ENCODE measurements at places on chromosomes 5 and 9.

- peak; percentile 32 for DNase-seq
Observed at GRCh38 chr9:87684627-87685219, 41.2 kb upstream of the CTSL start.

- no peak for DNase-seq
Observed at GRCh38 chr5:113809626-113810025, 296.1 kb downstream of the YTHDC2 start.

- peak; percentile 13 for DNase-seq
Observed at GRCh38 chr5:151719228-151720000, 32.7 kb upstream of the SPARC start.

DNA sequence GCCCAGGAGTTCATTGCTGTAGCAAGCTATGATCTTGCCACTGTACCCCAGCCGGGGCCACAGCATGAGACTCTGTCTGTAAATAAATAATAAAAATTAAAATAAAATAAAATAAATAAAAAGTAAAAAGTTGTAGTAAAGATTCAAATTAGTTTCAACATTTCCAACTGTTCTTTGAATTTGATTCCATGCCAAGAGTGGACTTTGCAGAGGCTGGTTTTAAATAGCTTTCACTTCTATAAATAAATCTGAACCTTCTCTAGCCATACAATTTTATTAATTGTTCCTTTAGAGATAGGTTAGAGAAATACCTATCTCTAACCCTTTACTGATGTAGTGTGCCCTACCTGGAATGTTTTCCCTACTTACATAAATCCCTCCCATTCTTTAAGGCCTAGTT is 129.7 kb upstream of the SLIT3 start:
- no peak for DNase-seq

- DNase-seq = no peak
Observed at GRCh38 chr9:77455312-77455927, 192.7 kb downstream of the GNA14 start.

DNA sequence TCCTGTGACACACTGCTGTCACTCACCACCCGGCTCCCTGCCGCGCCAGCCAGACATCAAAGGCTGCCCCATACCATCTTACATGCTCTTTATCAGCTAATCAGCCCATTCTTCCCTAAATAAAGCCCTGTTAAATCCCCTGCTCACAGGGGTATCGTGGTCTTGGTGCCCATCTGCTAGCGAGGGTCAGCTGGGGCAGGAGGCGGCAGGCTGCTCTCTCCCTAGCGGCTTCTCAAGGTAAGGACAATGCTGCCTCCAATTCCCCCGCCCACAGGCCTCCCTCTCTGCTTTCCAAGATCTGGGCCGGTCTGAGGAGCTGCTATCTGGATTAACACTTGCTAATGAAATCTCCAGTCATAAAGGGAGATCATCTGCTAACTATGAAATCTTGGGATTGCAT is 26.8 kb downstream of the BARHL1 start:
- no peak for DNase-seq

- no peak for DNase-seq
Observed at GRCh38 chr9:115198001-115198400, 80.0 kb upstream of the TNC start.

GRCh38 chr5:54653956-54654614 is 136.5 kb downstream of the SNX18 start:
- no peak for DNase-seq

- DNase-seq = no peak
Observed at GRCh38 chr5:35438786-35439185, 178.9 kb upstream of the SPEF2 start.

Data from hippocampal formation (tissue), 2 donors.